PC-3 (cell line): ENCODE measurements at places on chromosomes 6 and 20. TPM values are rescaled to one million over a fixed set of nuclear protein-coding genes. Genes with fewer than 3 reads are reported as not detected.

The WFDC12 gene
- total RNA-seq = not detected in 2 replicates

The DEFB123 gene
- total RNA-seq = not detected in 2 replicates

The ADGRF1 gene
- 82.6 and 104 TPM in 2 replicates for total RNA-seq

The CCN6 gene
- total RNA-seq = not detected in 2 replicates

The GNMT gene
- 0.47 and 1.2 TPM in 2 replicates for total RNA-seq

The VIP gene
- total RNA-seq = not detected in 2 replicates

The PRDM13 gene
- not detected in 2 replicates for total RNA-seq

The C6orf15 gene
- not detected in 2 replicates for total RNA-seq

The GPR31 gene
- total RNA-seq = not detected in 2 replicates

The SERPINB6 gene
- total RNA-seq = 119 and 140 TPM in 2 replicates

The ZNF311 gene
- total RNA-seq = 0.04 and 0.40 TPM in 2 replicates

The SSTR4 gene
- not detected in 2 replicates for total RNA-seq

The TRPC4AP gene
- total RNA-seq = 46.9 and 52.6 TPM in 2 replicates
